Calu3 (cell line): ENCODE measurements at places on chromosomes 12 and 14.
A peak's percentile ranks its signal among the peaks of the same experiment; 100 is the strongest.

GRCh38 chr12:6195665-6196535, 4.3 kb upstream of the CD9 start:
- peak; percentile 93 for DNase-seq
- peak overlapping the region; percentile 14 for H3K27ac ChIP-seq
- peaks cover 16% of the 10 kb centered on the region for H3K36me3 ChIP-seq
- H3K27me3 ChIP-seq, result peaks cover 18% of the 10 kb centered on the region
- H3K4me3 ChIP-seq, result no peak overlapping the region

GRCh38 chr14:60644666-60645065, 4.6 kb downstream of the SIX1 start:
- H3K27ac ChIP-seq, result no peak overlapping the region
- H3K4me1 ChIP-seq, result peaks cover 6% of the 10 kb centered on the region
- no peak for DNase-seq
- no peak overlapping the region for H3K4me3 ChIP-seq
- peaks cover 26% of the 10 kb centered on the region for H3K36me3 ChIP-seq
- peaks cover 3% of the 10 kb centered on the region for H3K27me3 ChIP-seq

DNA sequence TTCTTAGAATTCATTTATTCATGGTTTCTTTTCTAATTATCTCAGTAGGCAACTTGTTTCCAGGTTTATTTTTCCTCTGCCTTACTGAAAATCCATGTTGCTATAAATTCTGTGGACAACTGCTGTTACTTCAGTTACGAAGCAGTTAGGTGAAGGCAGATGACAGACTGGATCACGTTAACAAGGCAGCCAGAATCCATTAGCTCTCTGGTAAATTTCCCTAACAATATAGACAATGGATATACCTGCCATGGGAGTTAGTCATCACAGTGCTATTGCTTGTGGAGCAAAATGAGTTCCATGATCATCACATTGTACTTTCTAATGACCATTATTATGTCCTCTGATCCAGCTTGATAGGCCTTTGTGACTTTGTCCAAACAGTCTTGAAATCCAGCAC, 291.5 kb downstream of the NELL2 start:
- no peak overlapping the region for H3K4me3 ChIP-seq
- no peak overlapping the region for H3K27ac ChIP-seq
- H3K4me1 ChIP-seq, result peaks cover 19% of the 10 kb centered on the region
- DNase-seq, result no peak

- H3K27me3 ChIP-seq, result peaks cover 70% of the 10 kb centered on the region
- no peaks in the 10 kb centered on the region for H3K36me3 ChIP-seq
- no peak overlapping the region for H3K4me3 ChIP-seq
- DNase-seq, result no peak
Observed at GRCh38 chr12:197911-198695, 15.9 kb downstream of the SLC6A12 start.
